Iris pigment epithelial cell (primary cell): ENCODE measurements at places on chromosomes 2 and 18.

- peak; percentile 57 for DNase-seq
These were observed 213.4 kb downstream of the NEDD4L start for GRCh38 chr18:58257461-58257860.

DNA sequence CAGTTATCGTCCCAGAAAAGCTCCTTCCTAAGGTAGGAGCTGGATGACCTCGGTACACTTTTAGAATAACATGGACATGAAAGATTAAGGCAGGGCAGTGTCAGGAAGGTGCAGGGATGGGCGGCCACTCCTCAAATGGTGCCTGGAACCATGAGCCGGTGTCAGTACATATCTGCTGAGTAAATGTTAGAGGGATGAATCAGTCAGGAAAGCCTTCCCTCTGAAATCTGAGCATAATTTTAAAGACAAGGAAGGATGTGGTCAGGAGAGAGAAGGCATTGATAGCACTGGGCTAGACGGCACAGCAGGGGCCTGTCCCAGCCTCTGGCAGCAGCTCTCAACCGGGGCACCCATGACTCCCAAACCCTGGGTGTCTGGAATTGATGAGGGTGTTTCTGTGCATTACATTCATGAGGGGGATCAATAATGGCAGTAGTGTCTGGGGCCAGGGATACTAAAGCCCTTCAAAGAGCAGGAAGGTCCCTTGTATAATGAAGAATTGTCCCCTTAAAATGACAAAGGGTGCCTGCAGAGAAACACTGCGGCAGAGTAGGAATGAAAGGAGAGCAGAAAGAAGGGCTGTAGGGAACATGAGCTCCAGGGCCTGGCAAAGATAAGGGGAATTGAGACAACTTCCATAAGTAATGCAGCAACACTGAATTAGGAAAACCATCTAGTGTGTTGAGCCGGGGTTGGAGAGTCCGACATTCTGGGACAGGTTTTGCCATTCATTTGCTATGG lies 162.3 kb upstream of the REV1 start:
- peak; percentile 56 for DNase-seq

DNA sequence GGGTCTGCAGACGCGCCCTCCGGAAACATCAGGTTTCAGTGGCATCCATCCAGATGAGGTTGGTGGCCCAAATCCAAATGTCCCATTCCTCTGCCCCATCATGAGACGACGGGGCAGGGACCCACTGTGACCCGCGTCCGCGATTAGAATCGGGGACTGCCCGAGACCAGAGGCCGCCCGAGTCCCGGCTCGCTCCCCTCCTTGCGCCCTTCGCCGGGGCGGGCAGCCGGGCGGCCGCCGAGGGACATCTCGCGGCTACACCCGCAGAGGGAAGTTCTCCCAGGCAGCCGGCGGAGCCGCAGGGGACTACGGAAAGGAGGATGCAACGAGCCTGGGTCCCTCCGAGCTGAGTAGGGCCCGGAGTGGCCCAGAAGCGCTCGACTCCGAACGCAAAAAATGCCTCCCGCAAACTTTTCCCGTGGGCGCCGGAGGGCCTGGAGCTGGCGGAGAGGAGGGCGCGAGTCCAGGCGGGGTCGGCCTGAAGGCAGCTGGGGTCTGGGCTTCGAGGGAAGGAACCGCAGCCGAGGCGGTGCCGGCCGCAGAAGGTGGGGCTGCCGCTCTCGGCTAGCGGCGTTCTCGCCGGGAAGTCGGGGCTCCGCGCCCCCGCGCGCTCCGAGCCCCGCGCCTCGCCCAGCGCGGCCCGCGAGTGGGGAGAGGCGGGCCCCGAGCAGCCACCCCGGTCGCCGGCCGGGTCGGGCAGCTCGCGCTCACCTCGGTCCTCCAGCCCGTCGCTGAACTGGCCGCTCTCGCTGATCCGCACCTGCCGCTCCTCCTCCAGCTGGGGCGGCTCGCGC lies 580 bp downstream of the TMEM163 start:
- DNase-seq = no peak

- no peak for DNase-seq
These were observed 868.7 kb downstream of the BCL11A start for GRCh38 chr2:59684771-59685166.

DNA sequence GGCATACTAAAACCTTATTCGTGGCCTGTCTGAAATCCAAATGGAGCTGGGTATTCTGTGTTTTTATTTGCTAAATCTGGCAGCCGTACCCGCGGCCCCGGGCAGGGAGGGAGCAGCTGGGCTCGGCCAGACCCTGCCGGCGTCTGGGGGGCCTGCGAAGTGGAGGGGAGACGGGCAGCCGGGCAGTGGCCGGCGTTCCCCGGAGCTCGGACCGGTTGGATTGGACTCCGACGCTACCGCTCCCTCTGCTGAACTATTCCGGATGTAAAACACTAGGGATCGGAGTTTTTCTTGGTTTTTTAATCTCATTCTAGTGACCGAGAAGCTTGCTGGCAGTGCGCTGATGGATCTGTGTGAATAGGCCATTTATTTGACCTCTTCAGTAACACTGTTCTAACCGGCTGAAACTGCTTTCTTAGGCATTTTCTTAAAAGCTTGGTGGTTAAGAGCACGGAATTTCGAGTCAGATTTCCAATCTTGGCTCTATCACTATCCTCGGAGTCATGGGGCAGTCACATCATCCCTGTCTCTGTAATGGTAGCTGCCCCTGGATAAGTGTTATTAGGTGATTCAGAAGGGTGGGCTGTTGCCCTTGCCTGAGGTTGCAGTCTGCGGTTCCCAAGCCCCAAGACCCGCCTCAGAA lies 694 bp downstream of the UNC50 start:
- peak; percentile 67 for DNase-seq

DNA sequence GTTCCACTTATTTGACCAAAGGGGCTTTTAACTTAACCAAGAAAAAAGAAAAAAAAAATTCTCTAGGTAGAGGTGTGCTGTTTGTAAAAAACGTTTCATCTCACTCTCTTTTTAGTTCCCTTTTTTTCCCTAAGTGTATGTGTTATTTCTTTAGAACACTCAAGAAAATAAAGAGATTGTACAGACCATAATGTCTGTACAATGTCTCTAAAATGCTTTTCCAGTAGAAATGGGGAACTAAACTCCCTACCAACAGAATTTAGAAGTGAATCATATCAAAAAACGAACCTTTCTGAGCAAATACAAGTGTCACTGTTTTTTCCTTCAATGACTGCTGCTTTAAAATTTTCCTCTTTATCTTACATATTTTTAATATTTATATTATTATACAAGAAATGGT lies 72.0 kb downstream of the CDH7 start:
- no peak for DNase-seq

DNA sequence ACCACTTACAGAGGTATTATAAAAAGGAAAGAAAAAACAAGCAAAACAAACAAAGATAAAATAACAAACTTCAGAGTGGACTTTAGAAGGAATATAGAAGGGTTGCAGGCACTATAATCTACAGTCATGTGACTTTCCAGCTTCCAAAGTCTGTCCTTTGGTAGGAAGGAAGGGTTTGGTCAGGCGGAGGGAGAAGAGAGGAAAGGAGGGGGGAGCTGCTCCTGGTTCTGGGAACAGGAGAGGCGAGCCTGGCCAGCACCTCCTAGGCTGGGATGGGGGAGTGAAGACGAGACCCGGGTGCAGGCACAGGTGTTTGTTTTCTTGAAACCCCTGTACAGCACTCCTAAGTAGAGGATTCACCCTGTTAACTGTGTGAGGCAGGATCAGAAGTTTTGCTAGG lies 53.8 kb upstream of the GATA6 start:
- no peak for DNase-seq
